ENCODE measurements at places on chromosomes 4 and X.

DNA sequence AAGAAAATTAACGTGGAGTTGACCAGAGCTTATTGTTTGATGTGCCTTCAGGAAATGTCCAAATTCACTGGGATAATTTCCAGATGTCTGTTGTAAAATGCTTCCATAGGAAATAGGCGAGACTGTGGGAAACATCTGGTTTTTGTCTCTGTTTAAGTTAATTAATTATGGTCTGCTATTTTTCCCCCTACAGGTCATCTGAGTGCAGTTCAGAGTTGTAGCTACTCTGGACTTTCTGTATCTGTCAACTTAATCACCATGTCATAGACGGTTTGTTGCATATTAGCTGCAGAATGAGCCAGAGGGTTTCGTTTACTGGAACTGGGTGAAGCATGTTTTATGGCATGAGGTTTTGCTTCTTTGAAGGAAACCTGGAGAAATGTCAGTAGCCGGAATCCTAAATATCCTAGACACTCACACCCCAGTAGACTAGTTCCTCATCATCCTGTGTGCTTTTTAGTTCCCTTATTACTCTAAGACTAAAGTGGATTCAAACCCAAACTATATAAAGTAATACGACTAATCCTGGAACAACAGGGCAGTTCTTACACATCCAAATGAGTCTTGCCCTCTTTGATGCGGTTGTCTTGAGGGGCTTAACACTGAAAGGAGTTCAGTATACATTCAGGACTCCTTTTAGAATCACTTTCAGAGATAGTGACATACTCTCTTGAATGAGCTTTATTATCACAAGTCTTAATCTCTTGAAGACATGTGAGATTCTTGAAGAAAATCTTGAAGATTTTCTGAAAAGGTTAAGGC lies 62.5 kb downstream of the PPEF1 start:
- DNase-seq = no peak

- DNase-seq = no peak
These were observed 29.6 kb upstream of the COX18 start for GRCh38 chr4:73099143-73099542.

DNA sequence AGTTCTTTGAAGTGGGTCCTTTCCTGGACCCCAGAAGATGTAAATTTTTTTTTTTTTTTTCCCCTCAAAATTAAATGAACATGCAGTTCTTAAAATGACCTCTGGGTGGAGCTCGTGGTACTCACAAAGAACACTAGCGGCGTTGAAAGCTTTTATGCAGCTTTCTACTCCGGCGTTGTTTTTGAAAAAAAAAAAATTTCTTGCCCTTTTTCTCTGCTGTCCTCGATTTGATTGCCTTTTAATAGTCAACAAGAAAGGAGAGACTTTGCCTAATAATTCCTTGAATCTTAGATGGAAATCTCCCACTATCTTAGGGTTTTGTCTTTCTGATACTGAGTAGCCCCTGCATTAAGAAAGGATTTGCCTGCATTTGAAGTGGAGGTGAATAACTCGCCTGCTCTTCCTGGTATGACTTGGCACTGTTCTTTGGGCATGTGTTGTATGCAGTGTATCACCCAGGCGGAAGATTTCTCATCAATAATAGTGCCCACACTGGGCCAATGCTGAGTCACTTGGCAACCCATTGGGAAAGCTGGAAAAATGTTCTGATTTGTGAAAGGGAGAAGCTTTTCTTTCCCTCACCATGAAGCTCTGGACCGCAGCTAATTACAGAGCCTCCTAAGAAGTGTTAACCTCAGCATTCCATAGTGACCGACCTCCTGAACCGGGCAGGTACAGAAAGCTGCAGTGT lies 104.0 kb downstream of the PHEX start:
- DNase-seq = no peak

GRCh38 chrX:153934148-153934761 lies 582 bp downstream of the NAA10 start:
- DNase-seq = no peak

- no peak for DNase-seq
These were observed 16.6 kb downstream of the SMPX start for GRCh38 chrX:21741364-21741763.

DNA sequence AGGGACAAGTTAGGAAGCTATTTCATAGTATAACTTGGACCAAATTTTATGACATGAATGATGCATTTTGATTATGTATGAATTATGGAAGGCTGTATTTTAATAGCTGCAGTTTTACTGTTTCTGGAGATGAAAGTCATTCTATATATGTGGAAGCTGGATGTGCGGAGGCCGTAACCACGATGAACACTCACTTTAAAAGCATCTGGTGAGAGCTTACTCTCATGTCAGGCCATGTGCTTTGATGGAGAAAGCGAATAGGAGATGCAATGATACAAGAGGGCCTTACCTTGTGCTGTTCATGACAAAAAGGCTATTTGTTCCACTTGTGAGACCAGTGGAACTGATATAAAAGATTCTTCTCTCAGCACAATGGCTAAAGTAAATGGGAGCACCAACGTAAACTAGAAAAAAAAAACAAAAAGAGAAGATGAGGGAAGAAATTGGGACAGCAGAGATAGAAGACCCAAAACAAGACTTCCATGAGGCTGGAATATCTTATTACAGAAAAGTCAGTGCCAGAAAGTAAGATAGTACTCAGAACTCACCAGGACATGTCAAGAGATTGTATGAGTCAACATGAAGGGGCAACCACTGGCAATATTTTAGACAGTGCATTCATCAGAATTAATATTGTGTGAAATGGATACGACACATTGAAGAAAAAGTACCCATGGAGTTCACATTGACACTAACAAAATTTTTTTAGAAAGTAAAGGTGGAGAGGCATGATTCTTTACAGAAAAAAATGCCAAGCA lies 63.3 kb upstream of the GAB1 start:
- DNase-seq = no peak

DNA sequence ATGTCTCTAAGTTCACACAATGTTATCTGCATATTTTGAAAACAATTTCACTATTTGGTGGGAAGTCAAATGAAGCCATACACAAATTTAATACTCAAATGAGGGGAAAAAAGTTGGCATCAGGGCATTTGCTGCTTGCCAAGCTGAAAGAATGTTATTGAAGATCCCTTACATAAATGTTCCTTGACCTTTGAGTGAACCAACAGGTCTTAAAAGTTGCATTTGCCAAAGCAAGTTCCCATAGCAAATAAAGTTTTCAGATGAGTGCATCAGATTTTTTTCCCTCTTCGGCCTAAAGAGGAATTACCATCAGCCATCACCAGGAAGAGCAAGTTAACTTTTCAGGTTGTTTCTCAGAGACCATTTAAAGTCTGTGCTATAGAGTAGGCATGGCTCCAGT lies 115.9 kb downstream of the COX18 start:
- no peak for DNase-seq

DNA sequence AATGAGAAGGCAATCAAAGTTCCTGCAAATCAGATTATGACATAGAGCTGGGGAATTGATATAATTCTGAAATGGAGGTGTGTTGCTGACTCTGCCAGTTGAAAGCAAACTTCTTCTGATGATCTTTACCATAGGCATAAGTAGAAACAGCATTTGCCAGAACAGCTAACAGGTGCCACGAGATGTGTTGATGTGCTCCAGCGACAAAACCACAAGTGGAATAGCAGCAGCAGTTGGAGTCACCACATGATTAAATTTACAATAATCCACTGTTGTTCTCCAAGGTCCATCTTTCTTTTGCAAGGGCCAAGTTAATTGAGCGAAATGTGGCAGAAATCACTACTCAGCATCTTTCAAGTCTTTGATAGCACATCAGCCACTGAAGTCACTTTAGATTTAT lies 3.7 kb upstream of the OSTC start:
- no peak for DNase-seq

- no peak for DNase-seq
These were observed 45.6 kb upstream of the CCSER1 start for GRCh38 chr4:90081432-90082144.

GRCh38 chrX:30885136-30885535 lies 3.9 kb downstream of the TAB3 start:
- DNase-seq = no peak

GRCh38 chrX:133864236-133864635 lies 121.2 kb downstream of the GPC3 start:
- DNase-seq = no peak

DNA sequence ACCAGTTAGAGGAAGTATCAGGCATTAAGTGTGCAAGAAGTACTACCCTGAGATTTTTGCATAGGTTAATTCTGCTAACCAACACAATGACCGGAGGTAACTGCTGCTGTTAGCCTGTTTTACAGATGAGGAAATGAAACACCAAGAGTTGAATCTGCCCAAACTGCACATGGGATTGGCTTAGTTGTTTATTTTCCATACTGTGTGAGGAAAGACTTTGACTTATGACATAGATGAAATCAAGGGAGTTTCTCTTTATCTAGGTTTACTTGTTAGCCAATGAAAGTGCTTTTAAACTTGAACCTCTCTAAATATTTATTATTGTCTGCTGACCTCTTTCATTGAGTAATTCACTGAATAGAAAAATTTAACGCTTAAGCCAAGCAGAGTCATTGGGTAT lies 10.3 kb downstream of the GUCY1B1 start:
- no peak for DNase-seq

DNA sequence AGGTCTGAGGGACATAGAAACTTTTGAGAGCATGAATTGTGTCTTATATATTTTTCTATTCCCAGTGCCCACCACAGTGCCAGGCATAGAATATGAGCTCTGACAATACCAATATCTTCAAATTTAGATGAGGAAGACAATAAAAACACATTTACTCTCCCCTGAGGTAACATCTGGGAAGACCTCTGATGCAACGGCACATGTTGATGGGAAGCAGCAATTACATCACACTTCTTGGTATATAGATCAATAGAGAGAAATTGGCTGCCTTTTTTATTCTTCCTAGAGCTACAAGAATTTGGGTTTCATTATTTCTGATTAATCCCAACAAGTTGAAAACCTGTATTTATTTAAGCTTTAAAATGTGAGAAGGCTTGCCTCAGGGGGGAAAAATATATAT lies 67.4 kb upstream of the SMAD1 start:
- no peak for DNase-seq

DNA sequence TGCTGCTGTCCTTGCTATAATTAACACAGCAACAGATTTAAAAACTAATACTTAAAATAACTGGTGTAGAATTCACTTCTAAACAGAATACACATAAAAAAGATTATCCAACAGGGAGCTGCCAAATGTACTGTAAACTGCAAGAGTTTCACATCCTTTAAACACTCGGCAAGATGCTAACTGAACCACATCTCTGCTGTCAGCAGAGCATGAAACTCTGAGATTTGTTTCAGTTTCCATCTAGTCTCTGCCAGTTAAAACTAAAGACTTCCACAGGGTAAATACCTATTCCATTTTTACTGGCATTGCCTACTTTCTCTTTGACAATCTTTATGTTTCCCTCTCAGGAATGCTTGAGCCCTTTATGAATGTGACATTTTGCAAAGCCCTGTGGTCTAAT lies 127.7 kb downstream of the SLC7A11 start:
- no peak for DNase-seq

DNA sequence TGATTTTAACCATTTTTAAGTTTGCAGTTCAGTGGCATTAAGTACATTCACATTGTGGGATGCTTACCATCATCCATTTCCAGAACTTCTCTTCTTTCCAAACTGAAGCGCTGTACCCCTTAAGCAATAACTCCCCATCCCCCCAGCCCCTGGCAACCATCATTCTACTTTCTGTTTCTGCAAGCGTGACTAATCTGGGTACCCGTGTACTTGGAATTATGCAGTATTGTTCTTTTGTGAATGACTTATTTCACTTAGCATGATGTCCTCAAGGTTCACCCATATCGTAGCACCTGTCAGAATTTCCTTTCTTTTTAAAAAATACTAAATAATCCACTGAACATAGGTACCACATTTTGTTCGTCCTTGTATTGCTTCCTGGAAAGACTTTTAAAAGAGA lies 32.9 kb downstream of the USP9X start:
- no peak for DNase-seq

DNA sequence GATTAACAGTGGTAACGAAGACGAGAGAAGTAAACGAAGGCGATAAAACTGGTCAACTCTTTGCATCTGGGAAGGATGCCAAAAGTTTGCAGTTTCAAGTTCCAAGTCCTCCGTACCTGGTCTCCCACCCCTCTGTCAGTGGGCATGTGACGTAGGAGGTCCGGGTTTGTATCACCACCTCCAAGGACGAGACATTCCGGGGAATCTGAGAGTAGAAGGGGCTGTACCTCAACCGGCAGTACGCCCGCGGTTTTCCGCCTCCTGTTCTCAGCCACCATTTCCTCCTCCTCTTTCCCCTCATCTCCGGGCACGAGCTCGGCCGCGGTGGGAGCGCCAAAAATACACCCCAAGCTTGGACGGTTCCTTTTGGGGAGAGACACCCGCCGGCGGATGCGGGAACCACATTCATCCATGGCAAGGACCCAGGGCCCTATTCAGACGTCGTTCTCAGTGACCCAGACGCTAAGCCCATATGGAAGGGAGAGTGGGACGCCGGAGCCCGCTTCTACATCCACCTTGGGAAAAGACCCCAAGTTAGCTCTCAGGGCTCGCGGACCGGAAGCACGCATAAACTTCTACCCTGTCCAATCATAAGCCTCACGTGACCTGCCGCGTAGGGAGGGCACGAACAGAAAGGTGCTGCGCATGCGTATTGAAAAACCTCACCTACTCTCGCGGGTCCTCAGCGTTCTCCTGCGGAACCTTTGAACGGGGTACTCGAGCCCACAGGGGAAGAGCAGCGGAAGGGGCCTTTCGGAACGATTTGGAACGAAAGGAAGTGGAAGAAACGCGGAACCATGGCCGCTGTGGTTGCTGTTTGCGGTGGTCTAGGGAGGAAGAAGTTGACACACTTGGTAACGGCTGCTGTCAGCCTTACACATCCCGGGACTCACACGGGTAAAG lies at the start of the genes HELQ and MRPS18C:
HELQ (minus strand) TSS at position 543 of the 903 bp plus-strand sequence; CDS start at position 413, 130 bp downstream.
MRPS18C (plus strand) TSS at position 778 of the 903 bp plus-strand sequence; CDS start at position 798, 20 bp downstream.
- DNase-seq = peak; percentile 90

- DNase-seq = no peak
These were observed 237.5 kb downstream of the PCDH7 start for GRCh38 chr4:30957706-30958105.

DNA sequence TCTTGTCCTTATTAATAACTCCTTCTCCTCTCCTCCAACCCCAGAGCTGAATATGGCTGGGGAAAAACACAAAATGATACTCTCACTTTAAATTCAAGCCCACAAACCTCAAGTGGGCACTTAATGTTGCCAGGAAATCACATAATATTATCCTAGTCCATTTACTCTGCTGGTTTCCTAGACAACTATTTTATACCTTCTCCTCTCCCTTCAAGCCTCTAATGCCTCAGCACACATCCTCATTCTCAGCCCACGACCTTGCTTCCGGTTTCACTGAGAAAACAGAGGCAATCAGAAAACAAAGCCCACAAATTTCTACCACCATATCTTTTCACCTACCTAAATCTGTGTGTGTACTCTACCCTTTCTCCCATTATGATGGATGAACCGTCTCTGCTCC lies 12.1 kb upstream of the CLCN5 start:
- DNase-seq = no peak

GRCh38 chr4:80139671-80140070 lies 57.6 kb upstream of the PRDM8 start:
- DNase-seq = no peak

- no peak for DNase-seq
These were observed 43.5 kb downstream of the NUDT9 start for GRCh38 chr4:87465739-87466366.

Measured in activated CD4-positive, alpha-beta T cell treated with anti-CD3 and anti-CD28 coated beads, Interleukin-2, amount 50 U/mL, for 1 hour (primary cell).